ENCODE measurements at places on chromosomes 1 and 21. TPM values are rescaled to one million over a fixed set of nuclear protein-coding genes. Genes with fewer than 3 reads are reported as not detected.

Gene CHD5
- total RNA-seq = under 0.01 TPM

Gene CADM3
- total RNA-seq = 0.09 TPM

Gene NHLH1
- under 0.01 TPM for total RNA-seq

Gene NOS1AP
- 0.70 TPM for total RNA-seq

Gene EPHB2
- 35.1 TPM for total RNA-seq

Gene RAP1GAP
- 0.05 TPM for total RNA-seq

Gene CRABP2
- not detected for total RNA-seq

Gene GPR37L1
- total RNA-seq = under 0.01 TPM

Gene ALX3
- not detected for total RNA-seq

Gene MYBPH
- total RNA-seq = not detected

Gene S100A12
- not detected for total RNA-seq

Gene KLHDC7A
- 0.17 TPM for total RNA-seq

Gene PLA2G2A
- total RNA-seq = not detected

- DNase-seq = peak; percentile 79
Observed at GRCh38 chr1:20633190-20634064, at the start of gene PINK1. Gene PINK1, plus strand, starts transcription at chr1:20633458. Its CDS starts 91 bp downstream, at chr1:20633549.

DNA sequence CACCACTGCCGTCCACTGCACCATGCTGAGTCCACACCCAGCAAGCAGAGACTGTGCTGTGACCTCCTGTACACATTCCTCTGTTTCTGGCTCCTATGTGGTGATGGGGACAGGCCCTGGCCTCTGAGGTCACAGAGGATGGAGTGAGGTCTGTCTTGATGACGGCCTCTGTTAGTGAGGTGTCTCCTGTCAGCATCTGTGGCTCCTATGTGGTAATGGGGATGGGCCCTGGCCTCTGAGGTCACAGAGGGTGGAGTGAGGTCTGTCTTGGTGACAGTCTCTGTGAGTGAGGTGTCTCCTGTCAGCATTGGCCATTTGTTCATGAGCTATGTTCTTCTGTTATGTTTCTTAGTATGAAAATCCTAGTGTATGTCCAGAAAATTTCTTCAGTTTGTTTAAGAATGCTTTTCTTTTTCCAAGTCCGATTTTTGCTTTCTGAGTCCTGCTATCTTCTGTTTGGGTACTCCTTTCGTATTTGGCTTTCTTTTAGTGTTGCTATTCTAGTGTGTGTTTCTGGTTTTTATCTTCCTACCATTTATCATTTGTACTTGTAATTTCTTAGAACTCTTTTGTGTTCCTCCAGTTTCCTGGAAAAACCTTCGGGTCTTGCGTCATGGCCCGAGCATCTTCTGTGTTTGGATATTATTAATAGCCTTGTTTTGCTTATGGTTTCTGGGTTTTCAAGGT, 13.4 kb downstream of the SNAP47 start:
- DNase-seq = no peak

- DNase-seq = no peak
Observed at GRCh38 chr1:86491171-86491950, 22.6 kb downstream of the CLCA1 start.

- DNase-seq = no peak
Observed at GRCh38 chr1:27593678-27594563, 10.0 kb downstream of the AHDC1 start.

- no peak for DNase-seq
Observed at GRCh38 chr21:45593162-45594022, 50.1 kb upstream of the PCBP3 start.

- no peak for DNase-seq
Observed at GRCh38 chr1:17258116-17258757, 9.3 kb downstream of the PADI3 start.

DNA sequence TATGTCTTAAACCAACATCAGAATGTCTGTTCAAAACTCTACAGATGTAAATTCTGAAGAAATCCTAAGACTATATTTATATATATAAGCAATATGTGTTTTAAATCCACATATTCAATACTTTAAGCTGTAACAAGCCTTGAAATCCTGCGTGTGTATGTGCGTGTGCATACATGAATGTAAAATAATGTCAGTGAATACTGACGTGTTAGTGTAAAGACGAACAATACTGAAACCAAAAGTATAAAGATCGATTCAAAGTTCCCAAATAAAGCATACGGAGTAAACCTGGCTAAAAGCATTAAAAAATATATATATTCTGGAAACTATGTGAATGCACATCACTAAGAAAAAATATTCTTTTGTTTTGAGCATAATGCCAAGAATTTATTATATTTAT, 668.6 kb upstream of the NCAM2 start:
- no peak for DNase-seq

GRCh38 chr1:105072446-105072845, 1322.7 kb downstream of the AMY1C start:
- DNase-seq = no peak

DNA sequence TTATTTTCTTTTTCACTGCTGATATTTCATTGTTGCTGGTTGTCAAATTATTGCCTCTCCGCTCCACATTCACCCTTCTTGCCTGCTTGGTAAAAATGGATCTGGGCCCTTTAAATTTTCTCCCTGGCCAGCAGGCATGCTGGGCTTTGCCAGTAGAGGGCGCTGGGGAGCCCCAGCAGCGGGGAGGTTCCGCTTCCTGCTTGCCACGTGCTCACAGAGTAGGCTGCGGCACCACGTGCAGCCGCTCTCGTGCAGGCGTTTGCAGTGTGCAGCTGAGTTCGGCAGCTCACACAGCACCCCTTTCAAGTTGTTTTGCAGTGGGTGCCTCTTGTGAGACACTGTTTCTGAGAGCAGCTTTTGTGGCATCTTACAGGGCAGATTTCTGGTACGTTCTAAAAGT, at the start of gene ACTL8:
Gene ACTL8, plus strand, starts transcription at position 214 of the 400 bp plus-strand sequence. CDS start 67,676 bp downstream, outside the sequence.
- DNase-seq = no peak

- DNase-seq = no peak
Observed at GRCh38 chr1:189708674-189709073, 769.0 kb downstream of the BRINP3 start.

DNA sequence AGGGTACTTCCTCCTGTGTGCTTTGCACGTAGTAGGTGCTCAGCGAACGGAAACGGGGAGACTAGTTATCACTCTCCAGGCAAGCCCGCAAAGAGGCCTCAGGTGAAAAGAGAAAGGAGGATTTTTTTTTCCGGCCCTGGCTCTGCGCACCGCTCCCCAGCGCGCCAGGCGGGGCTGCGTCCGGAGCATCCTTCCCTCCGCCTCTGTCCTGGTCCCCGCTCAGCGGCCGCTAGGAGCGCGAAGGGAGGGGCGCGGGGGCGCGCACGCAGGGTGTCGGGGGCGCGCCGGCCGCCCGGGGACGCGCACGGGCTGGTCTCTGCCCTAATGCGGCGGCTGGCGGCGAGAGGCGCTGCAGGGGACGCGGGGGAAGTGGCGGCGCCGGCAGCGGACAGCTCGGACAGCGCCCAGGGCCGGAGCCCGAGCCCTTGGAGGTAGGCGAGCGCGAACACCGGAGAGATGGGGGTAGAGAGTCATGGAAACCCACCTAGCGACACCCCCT, 42.3 kb upstream of the NFASC start:
- DNase-seq = peak; percentile 30

GRCh38 chr1:64543831-64544230, 73.9 kb downstream of the CACHD1 start:
- no peak for DNase-seq
